Pancreas (tissue), 10 donors: ENCODE measurements at places on chromosomes 4 and X. TPM values are rescaled to one million over a fixed set of nuclear protein-coding genes. Genes with fewer than 3 reads are reported as not detected.

The MAGEA2B gene
- not detected for total RNA-seq

- no peaks in the 10 kb centered on the region for H3K27me3 ChIP-seq
- H3K36me3 ChIP-seq = no peaks in the 10 kb centered on the region
- no peaks in the 10 kb centered on the region for H3K4me1 ChIP-seq
- no peak for DNase-seq
- no peak overlapping the region for H3K4me3 ChIP-seq
- H3K27ac ChIP-seq = no peak overlapping the region
These were observed 231.7 kb downstream of the HS3ST1 start for GRCh38 chr4:11196927-11197522.

DNA sequence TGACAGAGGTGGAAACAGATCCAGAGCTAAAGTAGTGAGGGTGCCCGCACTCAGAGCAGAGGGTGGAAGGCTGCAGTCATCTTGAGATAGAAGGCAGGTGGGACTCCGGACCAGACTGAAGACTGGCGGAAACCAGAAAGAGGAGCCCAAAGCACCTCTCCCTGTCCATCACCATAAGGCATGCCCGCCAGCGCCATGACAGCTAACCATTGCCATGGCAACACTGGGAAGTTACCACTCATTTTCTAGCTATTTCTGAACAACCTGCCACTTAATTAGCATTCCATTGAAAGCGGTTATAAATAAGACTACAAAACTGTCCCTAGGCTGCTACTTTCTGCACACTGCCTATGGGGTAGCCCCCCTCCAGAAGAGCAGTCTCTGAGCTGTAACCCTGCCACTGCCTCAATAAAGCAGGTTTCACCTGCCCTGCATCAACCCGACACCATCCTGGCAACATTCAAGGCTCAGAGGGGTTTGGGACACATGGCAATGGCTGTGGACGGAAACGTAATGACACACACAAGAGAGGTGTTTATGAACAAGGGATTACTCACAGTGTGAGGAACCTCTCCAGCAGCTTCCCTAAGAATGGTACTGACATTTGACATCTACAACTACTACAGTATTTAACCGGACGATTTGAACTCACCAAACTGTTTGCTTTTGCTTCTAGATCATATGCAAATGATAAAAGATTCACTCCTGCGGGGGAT lies 27.8 kb upstream of the FGFBP2 start:
- no peaks in the 10 kb centered on the region for H3K36me3 ChIP-seq
- DNase-seq = no peak
- H3K27me3 ChIP-seq = no peaks in the 10 kb centered on the region

DNA sequence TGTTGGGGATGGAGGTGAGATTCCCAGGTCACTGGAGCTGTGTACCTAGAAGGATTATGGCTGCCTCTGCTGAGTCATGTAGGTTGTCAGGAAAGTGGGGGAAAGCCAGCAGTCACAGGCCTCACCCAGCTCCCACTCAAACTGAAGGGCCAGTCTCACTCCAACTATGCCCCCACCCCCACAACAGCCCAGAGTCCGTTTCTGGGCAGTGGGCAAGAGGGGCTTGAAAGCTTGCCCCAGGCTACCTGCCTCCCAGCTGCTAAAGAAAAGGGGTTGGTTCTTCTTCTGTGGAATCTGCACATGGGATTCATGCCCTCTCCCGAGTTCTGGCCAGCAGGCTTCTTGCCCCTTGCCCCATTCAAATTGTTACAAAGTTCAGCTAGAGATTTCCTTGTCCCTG lies 116.0 kb upstream of the PGRMC2 start:
- no peak for DNase-seq
- H3K4me3 ChIP-seq = no peak overlapping the region
- no peak overlapping the region for H3K27ac ChIP-seq
- no peaks in the 10 kb centered on the region for H3K27me3 ChIP-seq
- no peaks in the 10 kb centered on the region for H3K4me1 ChIP-seq
- no peaks in the 10 kb centered on the region for H3K36me3 ChIP-seq

DNA sequence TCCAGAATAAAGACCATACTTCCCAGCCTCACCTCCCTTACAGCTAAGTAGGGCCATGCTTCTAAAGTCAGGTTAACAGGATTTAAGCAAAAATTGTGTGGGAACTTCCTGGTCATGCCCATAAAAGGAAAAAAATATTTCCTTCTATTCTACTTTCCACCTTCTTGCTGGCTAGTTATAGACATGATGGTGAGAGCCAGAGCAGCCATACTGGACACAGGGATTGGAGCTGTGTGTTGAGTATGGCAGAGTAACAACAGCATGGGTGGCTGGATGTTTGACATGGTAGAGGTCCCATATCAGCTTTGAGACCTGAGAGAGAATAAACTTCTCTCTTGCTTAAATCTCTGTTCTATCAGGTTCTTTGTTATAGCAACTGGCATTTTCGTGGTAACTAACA lies 15.1 kb upstream of the CBR4 start:
- no peaks in the 10 kb centered on the region for H3K4me1 ChIP-seq
- no peak overlapping the region for H3K4me3 ChIP-seq
- no peaks in the 10 kb centered on the region for H3K36me3 ChIP-seq
- no peaks in the 10 kb centered on the region for H3K27me3 ChIP-seq
- H3K27ac ChIP-seq = no peak overlapping the region

- H3K4me1 ChIP-seq = no peaks in the 10 kb centered on the region
- H3K4me3 ChIP-seq = no peak overlapping the region
- no peaks in the 10 kb centered on the region for H3K36me3 ChIP-seq
- DNase-seq = no peak
These were observed 163.4 kb downstream of the PTTG2 start for GRCh38 chr4:38123555-38123954.

DNA sequence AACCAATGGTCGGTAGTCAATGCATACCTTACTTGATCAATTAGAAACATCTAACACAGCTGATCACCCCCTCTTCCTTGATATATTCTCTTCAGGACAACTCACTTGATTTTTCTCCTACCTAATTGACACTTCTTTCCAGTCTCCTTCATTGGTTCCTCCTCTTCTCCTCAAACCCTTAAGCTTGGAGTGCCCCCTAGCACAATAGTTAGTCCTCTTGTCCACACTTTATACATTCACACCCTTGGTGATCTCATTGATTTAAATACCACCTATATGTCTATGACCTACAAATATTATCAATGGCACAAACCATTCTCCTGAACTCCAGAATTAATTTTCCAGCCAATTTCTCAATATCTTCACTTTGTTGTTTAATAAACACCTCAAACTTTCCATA lies 724.0 kb downstream of the ADGRL3 start:
- H3K4me3 ChIP-seq = no peak overlapping the region
- H3K4me1 ChIP-seq = no peaks in the 10 kb centered on the region
- no peaks in the 10 kb centered on the region for H3K36me3 ChIP-seq
- no peaks in the 10 kb centered on the region for H3K27me3 ChIP-seq
- no peak overlapping the region for H3K27ac ChIP-seq

DNA sequence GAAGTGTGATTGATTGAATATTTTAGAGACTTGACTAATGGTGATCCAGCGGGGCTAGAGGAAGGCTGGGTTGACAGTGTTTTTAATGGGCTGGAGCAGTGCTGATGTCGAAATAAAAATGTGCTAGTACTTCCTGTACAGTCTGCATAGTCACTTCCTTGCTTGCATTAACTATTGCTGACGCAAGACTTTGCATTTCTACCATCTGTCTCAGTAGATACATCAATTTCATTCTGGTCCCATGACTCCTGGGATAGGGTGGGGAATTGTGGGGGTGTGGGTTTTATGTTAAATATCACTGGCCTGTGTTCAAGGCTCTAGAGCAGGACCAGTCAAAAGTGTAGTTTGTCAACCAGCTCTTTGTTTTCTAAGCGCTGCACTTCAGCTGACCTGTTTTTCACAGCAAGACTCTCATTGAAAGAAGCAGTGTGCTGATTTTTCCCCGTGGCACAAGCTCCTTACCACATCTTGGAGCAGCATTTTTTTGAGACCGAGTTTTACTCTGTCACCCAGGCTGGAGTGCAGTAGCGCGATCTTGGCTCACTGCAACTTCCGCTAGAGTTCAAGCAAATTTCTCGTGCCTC lies 35.2 kb upstream of the PHEX start:
- H3K36me3 ChIP-seq = no peaks in the 10 kb centered on the region
- H3K27ac ChIP-seq = no peak overlapping the region
- peaks cover 5% of the 10 kb centered on the region for H3K27me3 ChIP-seq
- no peaks in the 10 kb centered on the region for H3K4me1 ChIP-seq
- H3K4me3 ChIP-seq = no peak overlapping the region
- no peak for DNase-seq
